ENCODE measurements at places on chromosomes 7 and 10.

DNA sequence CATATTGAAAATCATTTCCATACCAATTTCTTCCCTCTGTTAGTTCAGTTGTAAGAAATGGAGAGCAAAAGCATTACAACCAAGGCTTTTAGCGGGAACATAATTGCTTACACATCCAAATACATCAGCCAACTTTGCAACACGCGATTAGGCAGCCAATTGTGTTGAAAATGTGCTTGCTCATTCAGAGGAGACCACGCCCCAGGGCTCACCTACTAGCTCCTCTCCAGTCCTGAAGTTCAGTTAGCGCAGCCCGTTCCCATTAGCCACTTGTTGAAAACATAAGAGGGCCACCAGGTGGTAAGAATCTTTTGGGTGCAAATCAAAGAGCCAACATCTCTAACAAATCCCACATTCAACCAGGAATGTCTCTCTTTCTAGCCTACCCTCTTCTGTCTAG, 213.2 kb upstream of the MDFIC start:
- DNase-seq: no peak

- DNase-seq: no peak
Observed at GRCh38 chr7:76272851-76273497, 29.5 kb upstream of the HSPB1 start.

DNA sequence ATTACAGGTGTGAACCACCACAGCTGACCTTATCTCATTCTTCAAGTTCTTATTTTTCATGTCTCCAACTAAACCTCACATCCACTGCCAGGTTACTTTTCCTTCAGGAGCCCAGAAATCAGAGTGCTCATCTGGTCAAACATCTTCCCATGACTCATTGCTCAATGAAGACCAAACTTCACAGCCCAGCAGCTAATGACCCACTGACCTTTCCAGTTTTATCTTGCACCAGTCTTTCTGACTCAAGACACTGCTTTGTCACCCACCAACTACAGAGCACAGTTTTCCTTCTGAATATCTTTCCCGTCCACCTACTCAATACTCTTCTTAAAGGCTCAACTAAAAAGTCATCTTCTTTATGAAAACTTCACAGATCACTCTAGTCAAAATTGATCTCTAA, 245.1 kb downstream of the CHCHD3 start:
- no peak for DNase-seq

DNA sequence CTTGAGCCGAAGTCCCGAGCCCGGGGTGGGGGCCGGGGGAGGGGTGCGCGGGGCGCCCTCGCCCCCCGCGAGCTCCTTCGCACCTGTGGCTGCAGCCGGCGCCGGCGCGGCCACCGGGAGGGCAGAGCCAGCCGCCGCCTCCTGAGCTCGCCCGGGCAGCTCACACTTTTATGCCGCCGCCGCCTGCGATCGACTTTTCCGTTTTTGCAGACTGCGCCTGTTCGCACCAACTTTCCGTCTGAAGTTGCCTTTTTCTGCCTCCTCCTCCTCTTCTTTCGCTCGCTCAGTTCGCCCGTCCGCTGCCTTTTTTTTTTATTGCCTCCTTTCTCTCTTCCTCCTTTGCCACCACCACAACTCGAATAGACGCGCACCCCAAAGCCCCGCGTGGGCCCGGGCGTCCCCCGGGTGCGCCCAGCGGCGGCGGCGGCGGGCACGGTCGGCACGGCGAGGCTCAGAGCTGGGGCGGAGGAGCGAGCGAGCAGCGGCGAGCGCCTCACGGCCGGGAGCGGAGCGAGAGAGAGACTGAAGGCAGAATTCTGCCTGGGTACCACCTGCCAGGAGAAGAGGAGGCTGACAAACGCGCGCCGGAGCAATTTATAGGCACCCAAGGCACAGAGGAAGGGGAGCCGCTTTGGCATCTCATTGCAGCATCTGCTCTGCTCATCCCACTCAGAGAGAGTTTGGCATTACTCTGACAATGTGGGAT, at the start of gene C1QL3:
Gene C1QL3, minus strand, starts transcription at position 569 of the 706 bp plus-strand sequence. CDS start 814 bp downstream, outside the sequence.
- DNase-seq: no peak

GRCh38 chr10:86387178-86387794, 20.7 kb upstream of the GRID1 start:
- no peak for DNase-seq

DNA sequence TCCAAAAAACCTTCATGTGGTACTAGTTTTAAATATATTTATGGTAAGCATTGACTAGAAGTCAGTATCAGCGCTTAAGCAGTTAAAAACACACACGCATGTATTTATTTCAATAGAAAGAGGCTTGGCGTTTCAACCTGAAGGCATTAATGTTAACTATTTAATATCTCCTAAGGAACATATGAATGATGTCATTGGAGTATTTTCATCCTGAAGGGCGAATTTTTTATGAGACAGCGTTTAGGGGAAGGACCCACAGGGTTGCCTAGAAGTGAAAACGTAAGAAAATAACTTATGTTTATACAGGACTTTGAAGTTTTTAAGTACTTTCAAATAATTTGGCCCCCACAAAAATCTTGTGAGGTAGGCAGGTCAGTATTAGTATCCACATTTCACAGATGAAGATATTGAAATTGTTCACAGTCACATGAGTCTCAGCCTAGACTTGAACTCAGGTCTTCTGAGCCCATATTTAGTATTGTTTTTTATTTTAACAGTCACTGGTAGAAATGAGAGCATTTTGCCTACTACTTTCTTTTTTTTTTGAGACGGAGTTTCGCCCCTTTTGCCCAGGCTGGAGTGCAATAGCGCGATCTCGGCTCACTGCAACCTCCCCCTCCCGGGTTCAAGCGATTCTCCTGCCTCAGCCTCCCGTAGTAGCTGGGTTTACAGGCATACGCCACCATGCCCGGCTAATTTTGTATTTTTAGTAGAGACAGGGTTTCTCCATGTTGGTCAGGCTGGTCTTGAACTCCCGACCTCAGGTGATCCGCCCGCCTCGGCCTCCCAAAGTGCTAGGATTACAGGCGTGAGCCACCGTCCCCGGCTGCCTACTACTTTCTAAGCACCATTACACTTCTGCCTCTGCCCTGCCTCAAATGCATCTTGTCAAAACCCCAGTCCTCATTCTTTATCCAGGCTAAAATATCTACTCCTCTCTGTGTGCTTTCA, 1.8 kb downstream of the SLK start:
- DNase-seq: no peak

GRCh38 chr10:95785317-95785716, 29.4 kb downstream of the ENTPD1 start:
- no peak for DNase-seq

GRCh38 chr10:71771821-71772617, 1.3 kb downstream of the VSIR start:
- no peak for DNase-seq

- no peak for DNase-seq
Observed at GRCh38 chr10:121910673-121911420, 17.0 kb downstream of the ATE1 start.

GRCh38 chr10:83432261-83433045, 706.9 kb upstream of the GHITM start:
- no peak for DNase-seq

- DNase-seq: no peak
Observed at GRCh38 chr10:33303988-33304387, 30.5 kb downstream of the NRP1 start.
